ENCODE measurements at places on chromosomes 7 and 10.

DNA sequence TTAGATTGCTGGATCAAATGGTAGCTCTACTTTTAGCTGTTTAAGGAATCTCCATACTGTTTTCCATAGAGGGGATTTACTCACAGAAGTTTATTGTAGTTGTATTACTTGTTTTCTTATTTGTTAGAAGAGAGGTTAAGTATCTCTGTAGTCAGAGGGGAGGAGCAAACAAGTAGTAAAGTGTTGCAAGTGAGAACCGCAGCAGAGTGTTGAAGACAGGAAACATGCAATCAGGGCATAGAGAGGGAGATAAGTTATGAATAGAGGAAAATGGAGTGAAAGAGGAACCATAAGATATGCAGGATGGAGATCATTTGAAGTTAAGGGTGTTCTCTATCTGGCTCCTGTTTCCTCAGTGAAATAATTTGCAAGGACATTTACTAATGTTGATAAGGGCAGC is 331.4 kb upstream of the TMEM229A start:
- DNase-seq = no peak

DNA sequence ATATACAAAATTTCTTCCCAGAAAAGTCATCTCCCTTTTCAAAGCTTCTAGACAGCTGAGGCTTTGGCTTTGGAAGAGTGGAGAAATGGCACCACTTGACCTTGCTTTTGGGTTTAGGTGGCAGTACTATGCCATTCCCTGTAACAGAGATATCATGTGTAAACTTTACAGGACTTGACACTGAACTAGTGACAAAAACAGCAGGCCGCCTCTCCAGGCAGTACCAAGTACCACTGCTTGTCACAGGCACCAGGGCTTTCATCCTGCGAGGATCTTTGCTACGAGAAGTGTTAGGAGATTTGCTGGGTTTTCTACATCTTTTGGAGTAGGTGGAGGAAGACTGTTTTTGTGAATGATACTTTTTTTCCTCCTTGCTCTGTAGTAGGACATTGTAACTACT is 32.6 kb upstream of the ANLN start:
- DNase-seq = no peak

DNA sequence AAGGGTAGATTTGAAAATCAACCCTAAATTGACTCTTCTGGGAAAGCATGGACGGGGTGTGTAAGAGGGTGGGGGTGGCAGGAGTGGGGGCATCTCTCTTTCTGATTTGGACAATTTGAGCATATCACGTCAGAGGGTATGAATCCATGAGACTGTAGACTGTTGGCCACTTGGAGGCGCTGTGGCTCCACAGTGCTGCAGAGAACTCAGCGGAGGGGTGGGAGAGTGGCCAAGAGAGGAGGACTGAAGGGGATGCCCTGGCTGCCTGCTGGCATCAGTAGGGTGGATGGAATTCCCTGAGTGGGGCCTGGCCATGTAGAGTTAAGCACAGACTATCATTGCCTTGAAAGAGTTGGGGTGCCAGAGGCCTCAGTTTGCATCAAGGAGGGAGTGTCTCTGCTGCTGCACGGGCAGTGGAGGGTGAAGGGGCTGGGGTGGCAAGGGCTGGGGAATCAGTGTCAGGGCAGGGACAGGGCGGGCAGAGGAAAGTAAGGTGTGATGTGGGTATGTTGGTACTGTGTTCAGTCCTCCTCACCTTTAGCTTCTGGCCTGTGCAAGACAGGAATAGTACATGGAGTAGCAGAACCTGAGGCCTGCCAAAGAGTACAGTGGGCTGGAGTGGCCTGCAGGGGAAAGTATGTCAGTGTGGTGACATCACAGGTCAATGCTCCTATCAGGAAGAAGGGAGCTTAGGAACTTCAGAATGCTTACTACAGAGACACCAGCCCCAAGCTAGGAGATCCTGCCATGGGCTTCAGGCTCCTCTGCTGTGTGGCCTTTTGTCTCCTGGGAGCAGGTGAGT is 133.5 kb upstream of the PRSS58 start:
- no peak for DNase-seq

DNA sequence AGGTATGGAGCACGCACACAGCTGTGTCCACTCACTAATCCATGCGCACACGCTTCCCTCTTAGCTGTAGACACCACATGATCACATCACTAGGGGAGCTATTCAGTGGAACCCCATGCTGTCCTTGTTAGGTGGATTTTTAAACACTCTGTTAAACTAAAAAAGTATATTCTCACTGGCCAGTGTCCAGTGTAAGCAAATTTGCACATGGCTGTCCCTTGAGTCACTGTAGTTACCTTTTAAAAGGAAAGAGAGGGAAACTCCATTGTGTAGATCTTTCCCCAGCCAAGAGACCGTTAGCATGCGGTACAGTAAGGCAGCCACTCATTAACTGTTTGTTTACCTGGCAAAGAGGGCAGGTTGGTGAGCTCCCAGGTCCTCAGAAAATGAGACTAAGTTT is 81.6 kb upstream of the INSYN2A start:
- DNase-seq = no peak

GRCh38 chr7:126440542-126440941 is 812.2 kb downstream of the GRM8 start:
- no peak for DNase-seq

DNA sequence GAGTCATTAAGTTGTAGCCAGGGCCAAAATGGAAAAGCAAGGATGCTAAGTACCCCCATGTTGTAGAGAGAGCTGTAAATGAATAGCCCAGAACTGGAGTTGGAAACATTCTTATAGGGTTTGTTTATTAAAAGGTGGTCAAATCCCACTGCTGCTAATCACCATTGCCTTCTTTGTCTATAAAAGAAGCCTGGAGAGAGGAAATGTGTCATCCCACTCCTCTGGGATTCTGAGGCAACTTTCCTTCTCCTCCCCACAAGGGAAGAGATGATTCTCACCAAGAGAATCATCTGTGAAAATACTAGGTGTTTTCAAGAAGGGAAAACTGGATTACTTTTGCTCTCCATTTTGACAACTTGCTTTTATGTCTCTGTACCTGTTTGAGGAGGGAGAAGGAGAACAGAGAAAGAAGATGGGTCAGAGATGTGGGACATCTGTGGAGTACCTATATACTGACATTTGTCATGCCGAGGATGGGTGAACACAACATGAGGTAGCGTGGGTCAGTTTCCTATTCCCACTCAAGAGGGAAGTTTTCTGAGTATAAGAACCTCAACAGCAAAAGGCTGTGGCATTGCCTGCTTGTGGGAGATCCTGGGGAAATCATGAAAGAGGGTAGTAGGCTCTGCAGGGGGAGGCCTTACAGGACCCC is 262.2 kb downstream of the KIF20B start:
- DNase-seq = no peak

DNA sequence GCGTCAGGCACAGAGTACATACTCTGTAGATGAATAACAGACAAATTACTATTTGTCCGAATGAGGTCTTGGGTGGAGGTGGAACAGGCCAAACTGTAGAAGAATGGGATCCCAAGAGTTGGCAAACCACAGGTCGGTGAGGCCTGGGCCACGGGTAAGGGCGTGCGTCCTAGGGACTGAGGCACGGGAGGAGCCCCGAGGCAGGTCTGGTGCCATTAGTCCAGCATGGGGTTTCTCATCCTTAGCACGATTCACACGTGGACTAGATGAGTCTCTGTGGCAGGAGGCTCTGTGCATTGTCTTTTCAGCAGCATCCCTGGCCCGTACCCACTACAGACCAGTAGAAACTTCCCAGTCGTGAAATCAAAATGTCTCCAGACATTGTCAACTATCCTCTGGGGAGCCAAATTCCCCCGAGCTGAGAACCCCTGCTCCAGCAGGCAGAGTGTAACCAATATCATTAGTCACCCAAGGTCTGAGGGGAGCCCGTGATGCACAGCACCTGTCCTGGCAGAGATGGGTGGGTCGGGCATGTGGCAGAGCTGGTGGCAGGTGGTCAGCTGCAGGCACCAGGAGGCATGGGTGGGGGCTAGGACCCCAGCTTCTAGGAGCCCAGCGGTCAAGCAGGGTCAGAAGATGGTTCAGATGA is 61.3 kb downstream of the COL13A1 start:
- DNase-seq = no peak

GRCh38 chr7:2958416-2959102 is 85.1 kb downstream of the CARD11 start:
- no peak for DNase-seq

DNA sequence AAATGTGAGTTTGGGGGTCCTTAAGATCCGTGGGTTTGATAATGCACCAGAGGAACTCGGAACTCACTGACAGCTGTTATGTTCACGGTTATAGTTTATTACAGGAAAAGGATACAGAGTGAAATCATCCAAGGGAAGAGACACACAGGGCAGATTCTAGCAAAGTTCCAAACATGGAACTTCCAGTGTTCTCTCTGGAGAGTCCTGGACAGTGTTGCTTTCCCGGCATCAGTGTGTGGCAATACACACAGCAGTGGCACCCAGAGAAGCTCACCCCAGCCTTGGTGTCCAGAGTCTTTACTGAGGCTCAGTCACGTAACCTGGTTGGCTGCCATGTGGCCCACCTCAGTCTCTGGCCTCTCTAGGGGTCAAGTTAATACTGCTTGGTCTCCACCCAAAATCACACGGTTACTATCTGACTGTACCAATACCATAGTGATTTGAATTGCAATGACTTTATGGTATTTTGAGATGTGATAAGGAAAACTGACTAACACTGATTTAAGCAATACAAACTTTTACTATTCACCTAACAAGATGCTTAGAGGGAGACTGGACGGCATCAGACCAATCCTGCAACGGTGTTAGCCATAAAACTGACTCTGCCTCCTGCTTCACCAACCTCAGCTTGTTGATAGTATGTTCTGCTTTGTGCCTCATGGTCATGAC is 8.1 kb upstream of the PRXL2A start:
- no peak for DNase-seq
